ENCODE measurements at places on chromosomes 13 and 19. TPM values are rescaled to one million over a fixed set of nuclear protein-coding genes. Genes with fewer than 3 reads are reported as not detected.

The ATG4D gene
- 18.1 TPM for total RNA-seq

The KRTDAP gene
- total RNA-seq, result not detected

The TTC9B gene
- total RNA-seq, result not detected

The TMEM272 gene
- total RNA-seq, result not detected

The RASGRP4 gene
- not detected for total RNA-seq

The C19orf81 gene
- 9.2 TPM for total RNA-seq

The ZNF628 gene
- total RNA-seq, result 3.4 TPM

Data from Daoy (cell line).